NB4 (cell line): ENCODE measurements at places on chromosomes 1 and 21.
A peak's percentile ranks its signal among the peaks of the same experiment; 100 is the strongest.

DNA sequence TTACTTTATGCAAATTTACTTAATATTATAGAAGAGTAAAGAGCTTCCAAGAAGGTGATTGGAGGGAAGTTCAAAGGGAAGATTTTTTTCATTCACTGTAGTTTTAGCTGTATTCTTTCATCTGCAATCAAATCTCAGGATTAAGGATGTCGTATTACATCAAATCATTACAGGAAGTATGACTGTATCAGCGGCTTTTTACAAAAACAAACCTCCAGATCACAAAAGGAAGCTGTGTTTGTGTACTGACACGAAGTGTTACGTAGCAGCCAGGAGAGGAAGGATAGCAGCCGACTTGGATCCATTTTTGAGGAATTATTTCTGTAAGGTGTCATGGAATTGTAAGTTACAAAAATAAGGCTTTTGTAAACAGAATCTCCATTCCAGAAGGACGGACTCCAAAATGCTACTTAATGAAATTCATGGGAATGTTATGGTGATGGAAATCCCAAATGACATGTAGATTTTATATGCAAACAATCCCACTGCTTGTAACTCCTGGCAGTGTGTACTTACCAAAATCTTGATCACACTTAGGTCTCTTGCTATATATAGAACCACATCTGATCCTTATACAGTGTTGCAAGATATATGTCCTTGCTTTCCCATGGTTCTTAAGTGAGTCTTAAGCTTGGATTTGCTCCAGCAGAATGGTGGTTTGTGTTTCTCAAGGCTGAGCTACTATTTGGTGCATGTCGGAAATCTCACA lies 49.8 kb downstream of the KCNJ15 start:
- no peak for DNase-seq

- DNase-seq, result no peak
These were observed 32.8 kb downstream of the LHX4 start for GRCh38 chr1:180262628-180263488.

GRCh38 chr1:201095581-201095980 lies 16.6 kb downstream of the CACNA1S start:
- no peak for DNase-seq

GRCh38 chr1:199855580-199855979 lies 171.9 kb upstream of the NR5A2 start:
- peak; percentile 11 for DNase-seq

GRCh38 chr1:177091040-177091439 lies 73.5 kb downstream of the ASTN1 start:
- DNase-seq, result no peak

GRCh38 chr21:19198801-19199200 lies 795.2 kb upstream of the TMPRSS15 start:
- DNase-seq, result no peak

DNA sequence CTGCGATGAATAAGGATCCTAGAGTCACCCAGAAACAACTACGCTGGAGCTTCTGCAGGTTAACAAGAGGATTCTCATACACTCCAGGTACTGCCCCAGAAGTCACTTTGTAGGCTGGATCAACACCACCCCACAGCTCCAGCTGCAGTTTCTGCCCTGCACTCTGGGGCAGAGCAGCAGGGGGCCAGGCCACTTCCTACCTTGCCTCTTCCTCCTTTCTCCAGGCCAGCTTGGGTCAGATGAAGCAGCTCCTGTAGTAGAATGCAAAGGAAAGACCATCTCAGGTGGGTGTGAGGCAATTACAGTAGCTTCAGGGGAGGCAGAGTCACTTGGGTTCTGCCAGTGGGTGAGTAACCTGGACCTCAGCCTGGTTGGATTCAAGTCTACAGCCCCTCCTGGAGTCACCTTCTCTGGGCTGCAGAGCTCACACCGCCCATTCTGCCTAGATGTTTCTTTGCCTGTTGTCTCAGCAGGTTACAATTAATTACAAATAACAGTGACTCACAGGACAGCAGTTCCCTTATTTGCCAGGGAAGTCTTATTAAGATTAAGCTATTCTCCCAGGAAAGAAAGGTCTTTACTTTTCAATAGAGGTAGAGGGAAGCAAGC lies 24.4 kb upstream of the BCAR3 start:
- DNase-seq, result peak; percentile 23

GRCh38 chr21:33540711-33541104 lies 1.2 kb downstream of the GART start:
- DNase-seq, result no peak

DNA sequence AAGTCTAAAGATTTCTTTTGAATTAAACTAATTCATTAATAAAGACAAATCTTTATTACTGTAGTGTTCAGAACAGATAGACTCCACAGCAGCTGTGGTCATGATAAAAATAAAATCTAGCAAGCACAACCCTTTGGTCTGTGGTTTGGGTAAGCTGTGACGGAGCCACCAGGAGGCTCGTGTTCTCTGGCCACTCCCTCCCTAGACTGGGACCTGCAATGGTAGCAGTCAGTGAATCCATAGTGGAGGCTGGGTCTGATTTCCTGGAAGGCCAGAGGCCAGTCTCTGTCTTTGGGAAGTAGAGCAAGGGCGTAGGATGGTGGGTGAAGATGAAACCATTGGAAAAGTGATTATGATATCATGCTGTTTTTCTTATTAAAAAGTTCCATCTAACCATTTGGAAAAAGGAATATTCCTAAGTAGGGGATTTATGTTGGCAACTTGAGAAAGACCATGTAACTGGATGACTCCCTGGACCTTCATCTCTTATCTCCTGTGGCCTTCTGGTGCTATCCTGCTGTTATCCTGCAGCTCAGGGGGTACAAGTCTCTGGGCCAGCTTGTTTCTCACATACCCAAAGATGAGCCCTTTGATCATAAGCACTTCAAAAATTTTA lies 39.0 kb downstream of the TENT5C start:
- no peak for DNase-seq

- DNase-seq, result no peak
These were observed 385.5 kb downstream of the SIPA1L2 start for GRCh38 chr1:232244426-232244825.
